ENCODE measurements at places on chromosomes 13 and 19. TPM values are rescaled to one million over a fixed set of nuclear protein-coding genes. Genes with fewer than 3 reads are reported as not detected.

GRCh38 chr13:94327318-94327717 is 152.2 kb downstream of the DCT start:
- no peak for DNase-seq

- peak; percentile 26 for DNase-seq
Measured at GRCh38 chr13:79522583-79522982, 41.6 kb downstream of the NDFIP2 start.

GRCh38 chr19:55119053-55119452 is 1.6 kb upstream of the PPP1R12C start:
- DNase-seq, result no peak

Gene PLPPR3
- not detected for total RNA-seq
